ENCODE measurements at places on chromosomes 3 and 15. TPM values are rescaled to one million over a fixed set of nuclear protein-coding genes. Genes with fewer than 3 reads are reported as not detected.

GRCh38 chr3:78455712-78456433, 1311.9 kb downstream of the ROBO1 start:
- no peak for DNase-seq

FOXL2 gene
- total RNA-seq = 1.5 TPM

GRCh38 chr3:170697908-170698307, 112.0 kb upstream of the SLC7A14 start:
- no peak for DNase-seq

CIDEC gene
- not detected for total RNA-seq

DNA sequence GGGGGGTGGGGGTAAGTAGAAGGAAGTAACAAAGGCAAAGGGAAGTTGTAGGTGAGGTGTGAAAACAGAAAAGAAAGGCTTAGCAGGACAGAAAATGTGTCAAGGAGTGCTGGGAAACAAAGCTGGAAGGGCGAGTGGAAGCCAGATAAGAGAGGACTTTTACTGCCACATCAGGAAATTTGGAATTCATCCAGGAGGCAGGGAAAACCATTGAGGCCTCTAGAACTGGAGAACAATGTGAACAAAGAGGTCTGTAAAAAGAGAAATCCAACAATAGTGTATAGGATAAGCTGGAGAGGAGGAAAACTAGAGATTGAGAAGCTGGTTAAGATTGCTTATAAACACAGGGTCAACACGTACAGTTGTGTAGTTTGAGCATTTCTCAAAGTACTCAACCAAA, 116.6 kb downstream of the NTRK3 start:
- DNase-seq = no peak

DNA sequence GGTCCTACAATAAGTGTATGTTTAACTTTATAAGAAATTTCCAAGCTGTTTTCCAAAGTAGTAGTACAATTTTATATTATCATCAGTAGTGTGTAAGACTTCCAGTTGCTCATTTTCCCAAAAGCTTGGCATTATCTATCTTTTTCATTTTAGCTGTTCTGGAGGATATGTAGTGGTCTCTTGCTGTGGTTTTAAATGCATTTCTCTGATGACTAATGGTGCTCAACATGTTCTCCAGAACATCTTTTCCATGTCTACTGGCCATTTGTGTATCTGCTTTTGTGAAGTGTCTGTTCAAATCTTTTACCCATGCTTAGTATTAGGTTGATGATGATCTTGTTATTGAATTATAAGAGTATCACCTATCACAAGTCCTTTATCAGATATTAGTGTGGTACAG, 13.3 kb downstream of the BCL2A1 start:
- DNase-seq = no peak

- DNase-seq = peak; percentile 53
Measured at GRCh38 chr3:186380622-186381380, 18.8 kb upstream of the DGKG start.

BCHE gene
- not detected for total RNA-seq

ACTRT3 gene
- total RNA-seq = 3.0 TPM

DNA sequence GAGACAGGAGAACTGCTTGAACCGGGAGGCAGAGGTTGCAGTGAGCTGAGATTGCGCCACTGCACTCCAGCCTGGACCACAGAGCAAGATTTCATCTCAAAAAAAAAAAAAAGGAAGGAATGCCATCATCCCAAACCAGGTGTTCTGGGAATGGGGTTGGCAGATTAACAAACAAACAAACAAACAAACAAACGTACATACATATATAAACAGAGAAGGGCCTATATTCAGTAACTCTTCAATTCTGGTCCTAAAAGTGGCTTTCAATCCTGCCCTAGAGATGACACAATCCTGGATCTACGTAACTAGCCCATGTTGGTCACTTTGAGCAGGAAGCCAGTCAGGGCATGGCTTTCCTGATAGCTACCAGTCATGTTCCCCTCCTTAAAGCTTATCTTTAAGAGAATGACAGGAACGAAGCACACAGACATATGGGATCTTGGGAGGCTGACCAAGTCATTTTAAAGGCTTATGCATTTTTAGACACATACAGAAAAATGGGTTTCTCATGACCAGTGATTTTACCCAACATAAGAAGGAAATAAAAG, 29.9 kb upstream of the RAB11A start:
- DNase-seq = no peak

DNA sequence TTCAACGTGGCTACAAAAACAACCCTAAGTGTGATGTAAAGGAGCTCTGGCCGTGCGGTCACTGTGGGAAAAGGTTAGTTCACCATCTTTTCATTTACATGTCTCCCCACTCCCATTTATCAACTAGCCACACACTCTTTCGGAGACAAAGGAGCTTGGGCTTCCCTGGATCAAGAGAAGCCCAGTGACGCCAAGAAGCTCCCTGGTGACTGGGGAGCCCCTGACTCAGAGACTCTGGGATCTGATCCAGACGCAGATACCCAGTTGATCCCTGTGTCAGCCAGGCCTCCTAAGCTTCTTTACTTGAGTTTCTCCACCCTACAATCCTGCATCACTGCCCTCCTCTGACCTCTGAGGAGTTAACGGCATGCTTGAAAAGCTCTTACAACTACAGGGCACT, 43.9 kb downstream of the HEG1 start:
- no peak for DNase-seq

GRCh38 chr3:127604035-127604434, 5.8 kb downstream of the MCM2 start:
- no peak for DNase-seq

DNA sequence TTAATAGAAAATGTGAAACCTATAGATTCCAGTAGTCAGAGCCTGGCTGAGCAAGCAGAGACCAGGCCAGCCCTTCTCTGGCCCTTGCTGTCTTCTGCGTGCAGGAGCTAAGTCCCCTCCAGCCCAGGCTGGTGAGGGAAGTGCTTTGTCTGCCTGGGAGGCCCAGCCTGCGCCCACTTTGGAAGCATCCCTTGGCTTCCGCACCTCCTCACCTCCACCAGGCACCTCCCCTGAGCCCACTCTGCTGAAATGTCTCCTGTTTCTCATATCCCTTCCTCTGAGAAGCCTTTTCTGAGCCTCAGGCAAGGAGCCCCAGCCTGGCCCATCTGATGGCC, 45.3 kb downstream of the ALDH1L1 start:
- no peak for DNase-seq

MESP2 gene
- total RNA-seq = not detected

OR5K4 gene
- not detected for total RNA-seq

DNA sequence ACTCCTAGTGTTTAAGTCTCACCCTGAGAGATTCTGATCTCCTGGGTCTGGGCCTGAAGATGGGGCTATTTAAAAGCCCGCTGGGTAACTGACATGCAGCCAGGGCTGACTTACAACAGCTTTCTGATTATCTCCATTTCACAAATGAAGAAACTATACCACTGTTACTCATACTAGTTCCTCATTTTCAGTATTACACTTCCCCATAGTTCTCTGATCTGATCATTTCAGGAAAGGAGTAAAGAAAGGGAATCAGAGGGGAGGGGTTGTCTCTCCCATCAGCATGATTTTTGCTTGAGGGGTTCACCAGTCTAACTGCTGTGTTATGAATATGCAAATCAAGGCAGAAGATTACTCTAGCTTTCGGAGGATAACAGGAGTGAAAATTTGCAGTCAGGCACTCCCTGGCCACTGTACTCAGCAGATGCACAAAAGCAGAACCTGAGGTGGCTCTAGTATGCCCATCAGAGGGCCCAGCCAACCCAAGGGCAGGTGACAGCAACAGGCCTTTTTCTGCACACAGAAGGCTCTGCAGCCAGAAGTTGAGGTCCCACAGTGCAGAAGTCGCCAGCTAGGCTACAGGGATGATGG, 59.4 kb downstream of the DAPK2 start:
- DNase-seq = no peak

TBC1D21 gene
- not detected for total RNA-seq

SST gene
- total RNA-seq = not detected

DNA sequence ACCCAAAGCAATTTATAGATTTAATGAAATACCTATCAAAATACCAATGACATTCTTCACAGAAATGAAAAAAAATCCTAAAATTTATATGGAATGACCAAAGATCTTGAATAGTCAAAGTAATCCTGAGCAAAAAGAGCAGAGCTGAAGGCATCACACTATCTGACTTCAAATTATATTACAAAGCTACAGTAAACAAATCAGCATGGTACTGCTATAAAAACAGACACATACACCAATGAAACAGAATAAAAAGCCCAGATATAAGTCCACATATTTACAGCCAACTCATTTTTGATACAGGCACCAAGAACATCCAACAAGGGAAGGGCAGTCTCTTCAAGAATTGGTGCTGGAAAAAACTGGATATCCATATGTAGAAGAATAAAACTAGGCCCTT, 54.9 kb upstream of the TMEM158 start:
- DNase-seq = no peak

MCCC1 gene
- 14.0 TPM for total RNA-seq

- no peak for DNase-seq
Measured at GRCh38 chr3:73718326-73719110, 93.8 kb upstream of the PDZRN3 start.

Data from mammary epithelial cell (primary cell).